Upper lobe of left lung (tissue), 6 donors: ENCODE measurements at places on chromosomes 1 and 21. TPM values are rescaled to one million over a fixed set of nuclear protein-coding genes. Genes with fewer than 3 reads are reported as not detected.
A peak's percentile ranks its signal among the peaks of the same experiment; 100 is the strongest.

Gene IGFN1
- 0.11 TPM for total RNA-seq

Gene KCNT2
- 4.2 TPM for total RNA-seq

Gene COL11A1
- total RNA-seq, result 0.46 TPM

DNA sequence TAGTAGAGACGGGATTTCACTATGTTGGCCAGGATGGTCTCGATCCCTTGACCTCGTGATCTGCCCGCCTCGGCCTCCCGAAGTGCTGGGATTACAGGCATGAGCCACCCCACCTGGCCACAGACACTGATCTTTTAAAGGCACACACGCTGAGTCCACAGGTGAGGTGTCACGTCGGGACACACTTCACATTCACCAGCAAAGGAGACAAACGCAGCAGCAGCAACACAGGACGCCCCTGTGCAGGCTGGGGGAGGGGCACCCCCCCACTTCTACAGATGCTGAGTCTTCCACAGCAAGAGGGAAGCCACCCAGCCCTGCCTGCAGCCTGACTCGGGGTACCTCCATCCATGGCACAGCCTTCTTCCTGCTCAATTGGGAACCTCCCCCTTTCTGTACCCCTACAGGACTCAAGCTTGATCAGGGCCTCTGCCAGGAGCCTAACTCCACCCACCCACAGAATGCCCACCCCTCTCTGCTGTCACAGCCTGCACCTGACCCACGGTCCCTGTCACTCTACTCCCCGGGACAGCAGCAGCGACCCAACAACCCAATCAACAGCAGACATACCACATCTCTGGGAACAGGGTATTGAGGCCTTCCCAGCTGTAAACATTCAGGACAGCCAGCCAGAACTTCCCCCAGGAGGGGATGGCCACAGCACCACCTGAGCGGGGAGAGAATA, 9.5 kb downstream of the LSS start:
- peaks cover 29% of the 10 kb centered on the region for H3K4me1 ChIP-seq
- no peaks in the 10 kb centered on the region for H3K27me3 ChIP-seq
- DNase-seq, result no peak

Gene GBP2
- total RNA-seq, result 57.9 TPM

Gene TTC39A
- total RNA-seq, result 36.7 TPM

Gene CA6
- not detected for total RNA-seq

- H3K4me3 ChIP-seq, result no peak overlapping the region
- H3K36me3 ChIP-seq, result no peaks in the 10 kb centered on the region
- H3K4me1 ChIP-seq, result peaks cover 56% of the 10 kb centered on the region
- H3K27me3 ChIP-seq, result no peaks in the 10 kb centered on the region
- no peak for DNase-seq
Measured at GRCh38 chr1:161772397-161772796, 6.3 kb downstream of the ATF6 start.

Gene SYTL1
- 28.7 TPM for total RNA-seq

DNA sequence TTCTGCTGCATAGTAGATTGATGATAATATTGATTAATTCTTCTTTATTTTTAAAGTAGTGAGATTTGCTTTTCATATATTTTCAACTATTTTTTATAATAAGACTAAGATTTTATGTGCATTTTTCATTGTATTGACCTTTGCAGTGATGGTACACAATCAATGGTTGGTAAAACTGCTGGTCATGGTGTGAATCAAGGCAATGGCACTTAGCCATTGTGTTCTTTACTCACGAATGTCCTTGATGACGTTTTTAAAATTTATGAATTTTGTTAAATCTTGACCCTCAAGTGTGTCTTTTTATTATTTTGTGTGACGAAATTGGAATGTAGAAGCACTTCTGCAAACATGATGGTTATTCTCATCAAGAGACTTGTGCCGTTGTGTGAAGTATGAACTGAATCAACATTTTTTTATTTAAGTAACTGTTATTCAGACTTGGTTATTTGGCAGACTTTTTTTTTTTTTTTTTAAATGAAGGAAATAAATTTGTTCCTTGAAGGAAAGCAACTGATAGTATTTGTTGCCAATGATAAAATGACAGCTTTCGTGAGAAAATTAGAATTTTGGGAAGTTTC, 22.6 kb downstream of the CDC73 start:
- H3K36me3 ChIP-seq, result peaks cover 33% of the 10 kb centered on the region
- H3K4me1 ChIP-seq, result no peaks in the 10 kb centered on the region
- no peaks in the 10 kb centered on the region for H3K27me3 ChIP-seq
- no peak overlapping the region for H3K27ac ChIP-seq
- H3K4me3 ChIP-seq, result no peak overlapping the region

Gene MR1
- 54.0 TPM for total RNA-seq

Gene ZNF593OS
- total RNA-seq, result not detected

Gene GCSAML
- total RNA-seq, result 0.30 TPM

DNA sequence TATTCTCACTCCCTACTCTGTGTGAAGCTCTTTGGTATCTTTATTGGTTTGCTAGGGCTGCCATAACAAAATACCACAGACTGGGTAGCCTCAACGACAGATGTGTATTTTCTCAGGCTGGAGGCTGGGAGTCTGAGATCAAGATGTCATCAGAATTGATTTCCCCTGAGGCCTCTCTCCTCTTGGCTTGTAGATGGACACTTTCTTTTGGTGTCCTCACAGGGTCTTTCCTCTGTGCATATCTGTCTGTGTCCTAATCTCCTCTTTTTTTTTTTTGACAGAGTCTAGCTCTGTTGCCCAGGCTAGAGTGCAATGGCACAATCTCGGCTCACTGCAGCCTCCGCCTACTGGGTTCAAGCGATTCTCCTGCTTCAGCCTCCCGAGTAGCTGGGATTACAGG, 71.4 kb upstream of the KCNJ6 start:
- H3K27me3 ChIP-seq, result no peaks in the 10 kb centered on the region
- no peak overlapping the region for H3K27ac ChIP-seq
- no peak overlapping the region for H3K4me3 ChIP-seq
- no peaks in the 10 kb centered on the region for H3K36me3 ChIP-seq
- no peaks in the 10 kb centered on the region for H3K4me1 ChIP-seq

DNA sequence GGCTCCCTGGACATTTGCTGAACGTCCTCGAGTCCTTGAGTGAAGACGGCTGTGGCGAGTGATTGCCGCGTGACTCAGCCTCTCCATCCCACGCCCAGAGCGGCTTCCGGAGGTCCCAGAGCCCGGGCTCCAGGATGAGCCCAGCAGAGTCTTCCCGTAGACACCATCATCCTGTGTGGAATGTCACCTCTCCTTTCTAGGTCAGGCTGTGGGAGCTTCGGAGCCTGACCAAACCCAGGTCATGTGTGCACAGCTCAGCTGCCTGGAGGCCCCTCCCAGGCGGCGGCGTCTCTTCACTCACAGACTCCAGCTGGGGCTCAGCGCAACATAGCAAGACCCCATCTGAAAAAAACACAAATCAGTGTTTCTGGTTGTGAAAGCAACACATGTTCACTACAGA, 38.2 kb downstream of the PRKCZ start:
- DNase-seq, result peak; percentile 59
- H3K27ac ChIP-seq, result no peak overlapping the region

Gene DCST1
- total RNA-seq, result not detected

DNA sequence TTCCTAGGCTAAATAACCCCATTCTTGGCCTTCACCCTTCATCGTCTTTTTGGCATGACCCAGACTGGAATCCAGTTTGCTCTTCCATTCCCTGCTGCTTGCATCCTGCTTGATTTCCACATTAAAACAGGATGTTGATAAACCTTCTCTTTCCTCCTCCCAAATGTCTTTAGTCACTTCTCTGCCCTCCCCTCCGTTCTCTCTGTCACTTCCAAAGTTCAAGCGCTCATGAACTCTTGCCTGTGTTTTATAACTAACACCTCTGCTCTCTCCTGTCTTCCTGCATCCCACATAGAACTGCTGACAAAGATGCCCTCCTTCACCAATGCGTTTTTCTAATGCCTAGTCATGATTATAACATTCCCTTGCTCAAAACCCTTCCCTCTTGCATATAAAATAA, 65.6 kb upstream of the SLC44A3 start:
- H3K4me1 ChIP-seq, result peaks cover 8% of the 10 kb centered on the region
- no peaks in the 10 kb centered on the region for H3K36me3 ChIP-seq
- DNase-seq, result no peak
- H3K27ac ChIP-seq, result peak overlapping the region; percentile 65

Gene ZNF691
- total RNA-seq, result 8.9 TPM

DNA sequence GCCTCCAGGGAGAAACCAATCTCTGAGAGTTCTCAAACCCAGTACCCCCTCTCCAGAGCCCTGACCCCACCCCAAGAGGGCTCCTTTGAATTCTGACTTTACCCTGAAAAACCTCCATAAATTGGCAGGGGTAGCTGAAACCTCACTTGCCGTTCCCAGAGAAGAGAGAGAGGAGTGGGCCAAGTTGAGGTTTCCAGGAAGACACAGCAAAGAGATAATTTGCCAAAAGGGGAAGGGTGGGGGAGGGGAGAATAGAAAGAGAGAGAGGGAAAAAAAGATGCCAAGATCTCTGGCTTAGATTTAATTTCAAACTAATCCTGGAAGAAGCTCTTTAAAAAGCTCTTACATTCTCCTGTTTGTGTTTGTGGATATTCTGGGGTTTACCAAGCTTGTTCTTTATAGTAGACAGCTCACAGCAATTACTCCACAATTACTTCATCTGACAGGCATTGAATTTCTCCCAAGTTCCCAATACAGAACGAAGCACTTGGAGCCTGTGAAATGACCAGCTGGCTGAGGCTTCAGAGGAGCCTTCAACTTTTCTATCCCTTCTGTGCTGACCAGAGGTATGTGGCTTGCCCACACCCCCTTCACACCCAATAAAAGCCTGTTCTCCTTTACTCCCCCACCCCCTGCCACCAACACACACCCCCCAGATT, 1.1 kb upstream of the GRHL3 start:
- no peak for DNase-seq
- no peak overlapping the region for H3K27ac ChIP-seq
- H3K36me3 ChIP-seq, result no peaks in the 10 kb centered on the region
- H3K27me3 ChIP-seq, result no peaks in the 10 kb centered on the region
- no peak overlapping the region for H3K4me3 ChIP-seq

Gene VSIG8
- not detected for total RNA-seq

Gene IFFO2
- total RNA-seq, result 9.2 TPM

GRCh38 chr1:57307392-57308170, 116.3 kb downstream of the DAB1 start:
- H3K27ac ChIP-seq, result no peak overlapping the region
- no peak overlapping the region for H3K4me3 ChIP-seq
- no peaks in the 10 kb centered on the region for H3K27me3 ChIP-seq
- no peaks in the 10 kb centered on the region for H3K36me3 ChIP-seq
- DNase-seq, result no peak
- no peaks in the 10 kb centered on the region for H3K4me1 ChIP-seq

Gene S100B
- 1.9 TPM for total RNA-seq

Gene HAO2
- total RNA-seq, result not detected

Gene KCNE1
- 51.8 TPM for total RNA-seq

- peaks cover 17% of the 10 kb centered on the region for H3K4me1 ChIP-seq
- no peaks in the 10 kb centered on the region for H3K27me3 ChIP-seq
- H3K27ac ChIP-seq, result peak overlapping the region; percentile 60
- peak overlapping the region; percentile 1 for H3K4me3 ChIP-seq
- H3K36me3 ChIP-seq, result no peaks in the 10 kb centered on the region
Measured at GRCh38 chr1:61299463-61299862, 217.1 kb downstream of the NFIA start.

Gene ZMYND12
- not detected for total RNA-seq
